ENCODE measurements at places on chromosomes 5 and 9.

GRCh38 chr5:2993771-2994170, 242.3 kb upstream of the IRX2 start:
- no peak for DNase-seq

GRCh38 chr9:87685871-87686519, 39.9 kb upstream of the CTSL start:
- DNase-seq, result peak; percentile 89

GRCh38 chr5:139121120-139121519, 77.0 kb downstream of the SIL1 start:
- no peak for DNase-seq

GRCh38 chr5:41415242-41415641, 95.2 kb downstream of the PLCXD3 start:
- no peak for DNase-seq

GRCh38 chr9:79592726-79593493, 21.1 kb downstream of the TLE4 start:
- peak; percentile 60 for DNase-seq

DNA sequence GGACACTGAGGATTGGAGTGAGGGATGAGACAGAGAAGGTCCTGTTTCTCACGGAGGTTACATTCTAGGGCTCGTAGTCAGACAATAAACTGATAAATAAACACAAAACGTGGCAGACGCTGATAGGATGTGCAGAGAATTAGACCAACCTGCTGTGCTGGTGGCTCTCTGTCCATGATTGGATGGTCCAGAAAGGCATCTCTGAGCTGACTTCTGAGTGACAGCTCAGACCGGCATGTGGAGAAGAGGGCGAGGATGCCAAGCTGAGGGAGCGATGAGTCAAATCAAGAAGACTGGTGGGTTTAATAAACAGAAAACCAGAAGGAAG, 132.3 kb upstream of the TAF11L2 start:
- no peak for DNase-seq

DNA sequence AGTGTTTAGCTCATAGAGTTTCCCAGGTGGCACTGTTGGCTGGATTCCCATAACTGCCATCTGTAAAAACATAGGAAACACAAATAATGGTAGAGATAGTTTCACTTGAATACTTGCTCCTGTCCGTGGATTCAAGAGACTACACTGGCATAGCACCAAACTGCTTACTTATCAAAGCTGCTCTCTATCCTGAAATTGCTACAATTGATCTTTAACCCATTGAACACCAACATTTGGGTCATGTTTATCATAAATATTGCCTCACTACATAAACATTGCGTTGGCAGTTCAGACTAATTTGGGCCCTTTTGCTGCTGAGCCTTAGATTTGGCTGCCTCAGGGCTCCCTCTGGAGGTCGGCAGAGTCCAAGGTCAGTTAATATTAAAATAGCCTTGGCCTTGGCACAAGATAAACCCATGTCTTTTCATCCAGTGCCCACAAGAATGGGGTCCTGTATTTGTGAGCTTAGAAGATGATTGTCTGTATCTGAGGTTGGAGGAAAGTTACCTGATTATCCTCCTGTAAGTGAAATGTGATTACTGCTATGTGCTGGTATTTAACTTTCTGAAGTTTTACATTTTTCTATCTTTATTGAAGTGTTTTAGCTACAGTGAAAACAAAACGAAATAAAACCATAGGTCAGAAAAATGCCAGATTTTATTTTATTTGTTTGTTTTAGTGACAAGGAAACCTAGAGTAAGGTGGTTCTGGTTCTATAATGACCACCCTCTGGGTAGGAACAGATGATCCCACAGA, 4.0 kb upstream of the RANBP3L start:
- peak; percentile 46 for DNase-seq

GRCh38 chr5:91379246-91379913, 3.7 kb downstream of the ARRDC3 start:
- DNase-seq, result no peak

DNA sequence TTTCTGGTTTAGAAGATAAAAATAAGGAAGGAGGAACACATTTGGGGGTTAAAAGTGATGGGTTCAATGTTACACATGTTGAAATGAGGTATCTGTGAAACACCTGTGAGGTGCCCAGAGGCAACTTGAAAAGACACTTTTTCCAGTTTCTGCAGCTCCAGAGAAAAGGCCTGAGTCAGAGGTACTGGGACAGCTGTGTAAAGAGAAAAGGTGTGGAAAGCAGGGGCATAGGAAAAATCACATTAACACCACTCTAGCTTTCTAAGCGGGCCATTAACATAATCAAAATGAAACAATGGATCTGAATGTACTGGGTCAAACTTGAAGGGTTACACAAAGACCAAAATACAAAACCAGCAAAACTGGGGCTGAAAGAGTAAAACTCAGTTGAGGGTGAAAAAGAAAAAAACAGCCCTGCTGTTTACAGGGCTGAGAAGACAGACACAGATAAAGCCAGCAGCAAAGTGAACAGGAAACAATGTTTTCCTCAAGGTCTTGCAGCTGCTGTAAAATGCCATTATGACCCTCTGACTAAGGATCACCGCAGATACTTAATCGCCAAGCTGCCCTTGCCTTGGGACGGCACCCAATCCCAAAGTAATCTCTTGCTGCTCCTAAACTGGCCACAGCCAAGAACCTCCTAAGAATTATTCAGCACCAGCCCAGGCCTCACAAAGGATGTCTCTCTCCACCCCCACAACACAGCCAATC, 104.7 kb downstream of the DROSHA start:
- no peak for DNase-seq

DNA sequence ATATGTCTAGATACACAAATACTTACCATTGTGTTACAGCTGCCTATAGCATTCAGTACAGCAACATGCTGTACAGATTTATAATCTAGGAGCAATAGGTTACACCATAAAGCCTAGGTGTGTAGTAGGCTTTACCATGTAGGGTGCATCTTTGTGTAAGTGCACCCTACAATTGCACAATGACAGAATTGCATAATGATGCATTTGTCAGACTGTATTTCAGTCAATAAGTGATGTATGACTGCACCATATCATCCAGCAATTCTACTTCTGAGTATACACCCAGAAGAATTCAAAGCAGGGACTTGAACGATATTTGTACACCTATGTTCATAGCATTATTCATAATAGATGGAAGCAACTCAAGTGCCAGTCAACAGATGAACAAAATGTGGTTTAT, 100.4 kb upstream of the SLC44A1 start:
- peak; percentile 80 for DNase-seq

GRCh38 chr5:179237770-179238627, 107.3 kb downstream of the ADAMTS2 start:
- DNase-seq, result no peak

DNA sequence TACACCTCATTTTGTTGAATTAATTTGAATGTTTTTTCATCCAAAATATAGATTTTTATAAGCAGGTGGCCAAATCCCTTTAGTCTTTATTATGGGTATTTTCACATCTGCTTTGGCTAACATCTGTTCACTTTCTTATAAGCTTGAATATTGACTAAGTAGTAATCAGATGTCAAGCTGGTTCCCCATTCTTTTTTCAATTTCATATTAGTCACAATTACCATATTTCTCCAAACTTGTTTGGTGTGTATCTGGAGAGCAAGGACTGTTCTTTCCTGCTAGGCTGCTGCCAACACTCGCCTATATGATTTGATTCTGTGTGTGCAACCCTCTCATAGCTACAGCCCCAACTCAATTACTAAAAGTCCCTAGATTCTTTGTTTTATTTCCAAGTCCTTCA, 608.5 kb downstream of the PSAT1 start:
- no peak for DNase-seq

- DNase-seq, result no peak
Measured at GRCh38 chr9:133993635-133994253, 1.6 kb upstream of the VAV2 start.

- DNase-seq, result peak; percentile 94
Measured at GRCh38 chr9:111895996-111896941, at the start of gene UGCG. TSS of gene UGCG (plus strand) at chr9:111896814. CDS start at chr9:111897216, 402 bp downstream.

DNA sequence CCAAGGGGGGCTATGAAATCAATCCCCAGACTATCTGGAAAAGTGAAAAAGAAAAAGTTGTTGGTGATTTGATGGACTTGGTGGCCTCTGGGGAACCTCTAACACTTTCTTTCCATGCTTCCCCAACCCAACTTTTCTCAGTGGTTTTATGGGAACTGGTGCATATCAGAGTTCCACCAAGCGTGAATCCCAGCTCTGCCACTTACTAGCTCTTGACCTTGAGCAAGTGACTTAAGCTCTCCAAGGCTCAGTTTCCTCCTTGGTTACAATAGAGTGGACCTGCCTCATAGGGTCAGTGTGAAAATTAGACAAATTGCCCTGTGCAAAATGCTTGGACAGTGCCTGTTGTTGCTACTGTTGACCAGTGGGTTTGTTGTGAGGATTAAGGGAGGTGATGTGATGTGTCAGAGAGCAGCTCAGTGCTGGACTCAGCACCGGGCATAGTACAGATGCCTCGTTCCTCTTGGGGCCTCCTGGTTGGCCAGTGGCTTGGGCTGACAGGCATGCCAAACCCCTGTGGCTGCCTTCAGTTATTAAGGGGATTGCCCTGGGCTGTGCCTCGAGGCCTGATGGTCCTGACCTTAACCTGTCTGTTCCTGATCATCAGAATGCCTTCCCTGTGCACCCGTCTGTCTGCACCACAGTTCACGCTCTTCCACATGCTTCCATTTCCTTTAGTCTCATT, 49.3 kb downstream of the COL15A1 start:
- no peak for DNase-seq

DNA sequence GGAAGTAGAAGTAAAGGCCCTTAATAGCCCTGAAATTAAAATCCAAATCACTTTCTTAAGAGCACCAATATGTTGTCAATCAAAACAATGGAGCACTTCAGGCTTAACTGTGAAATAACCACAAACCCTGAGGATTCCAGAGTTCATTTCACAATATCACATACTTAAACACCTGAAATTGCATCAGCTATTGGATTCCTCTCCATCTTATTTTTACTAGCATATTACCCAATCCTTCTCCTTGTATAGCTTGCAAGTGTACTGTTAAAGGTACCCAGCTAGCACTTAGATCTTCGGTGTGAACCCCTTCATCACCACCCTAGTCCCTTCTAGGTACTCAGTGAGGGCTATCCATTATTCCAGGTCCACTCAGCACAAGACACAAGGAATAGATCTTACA, 287.3 kb downstream of the EFNA5 start:
- no peak for DNase-seq

DNA sequence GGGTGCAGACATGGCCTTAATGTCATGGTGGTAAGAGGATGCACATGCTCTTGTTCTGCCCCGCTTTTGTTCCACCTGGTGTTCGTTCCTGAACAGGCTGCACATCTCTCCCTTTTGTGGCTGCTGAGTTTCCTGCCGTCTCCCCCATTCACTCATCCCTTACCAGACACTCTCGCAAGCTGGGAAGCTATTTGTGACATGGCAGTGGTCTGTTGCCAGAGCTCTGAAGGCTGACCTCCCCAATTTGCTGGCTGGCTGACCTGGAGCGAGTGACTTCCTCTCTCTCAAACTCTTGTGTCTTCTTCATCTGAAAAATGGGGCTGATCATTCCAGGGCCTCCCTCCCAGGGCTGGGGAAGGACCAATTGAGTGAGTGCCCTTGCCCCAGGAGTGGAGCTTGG, 35.9 kb downstream of the HRH2 start:
- no peak for DNase-seq

- DNase-seq, result peak; percentile 1
Measured at GRCh38 chr9:39588500-39589137, 233.2 kb downstream of the SPATA31A1 start.

GRCh38 chr5:44178414-44178813, 210.8 kb downstream of the FGF10 start:
- DNase-seq, result no peak

Measured in inflammatory macrophage (primary cell).